Hematopoietic multipotent progenitor cell treated with erythropoietin and hydrocortisone succinate and interleukin-3 and kit ligand, for 4 days (in vitro differentiated cells): ENCODE measurements at places on chromosomes 12 and 14.
A peak's percentile ranks its signal among the peaks of the same experiment; 100 is the strongest.

- no peak for DNase-seq
Observed at GRCh38 chr14:100328495-100329163, 5.5 kb downstream of the SLC25A47 start.

DNA sequence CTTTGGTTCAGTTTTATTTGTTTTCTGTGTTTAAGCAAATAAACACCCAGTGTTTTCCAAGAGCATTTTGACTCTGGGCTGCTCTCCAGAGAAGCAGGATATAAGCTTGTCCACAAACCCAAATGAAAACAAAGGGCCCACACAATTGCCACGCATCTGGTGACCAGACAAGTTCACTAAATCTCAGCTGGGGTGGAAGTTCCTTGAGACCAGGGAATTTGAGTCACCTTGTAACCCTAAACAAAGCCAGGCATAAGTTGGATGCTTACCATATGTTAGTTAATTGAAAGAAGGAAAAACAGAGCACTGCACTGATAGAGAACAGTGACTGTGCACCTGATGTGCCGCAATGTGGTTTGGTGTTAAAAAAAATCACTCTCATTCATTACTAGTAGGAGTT is 1.6 kb upstream of the TXNRD1 start:
- DNase-seq = no peak

DNA sequence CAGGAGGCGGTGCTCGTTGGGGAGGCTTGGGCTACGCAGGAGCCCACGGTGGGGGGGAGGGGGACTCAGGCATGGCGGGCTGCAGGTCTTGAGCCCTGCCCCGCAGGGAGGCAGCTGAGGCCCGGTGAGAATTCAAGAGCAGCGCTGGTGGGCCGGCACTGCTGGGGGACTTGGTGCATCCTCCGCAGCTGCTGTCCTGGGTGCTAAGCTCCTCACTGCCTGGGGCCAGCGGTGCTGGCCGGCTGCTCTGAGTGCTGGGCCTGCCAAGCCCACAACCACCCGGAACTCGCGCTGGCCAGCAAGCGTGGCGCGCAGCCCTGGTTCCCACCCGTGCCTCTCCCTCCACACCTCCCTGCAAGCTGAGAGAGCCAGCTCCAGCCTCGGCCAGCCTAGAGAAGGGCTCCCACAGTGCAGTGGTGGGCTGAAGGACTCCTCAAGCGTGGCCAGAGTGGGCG is 3.2 kb downstream of the METTL25 start:
- DNase-seq = no peak

GRCh38 chr12:132462788-132463187 is 27.2 kb upstream of the FBRSL1 start:
- DNase-seq = no peak

GRCh38 chr12:132429602-132429945 is 60.4 kb upstream of the FBRSL1 start:
- peak; percentile 41 for DNase-seq

DNA sequence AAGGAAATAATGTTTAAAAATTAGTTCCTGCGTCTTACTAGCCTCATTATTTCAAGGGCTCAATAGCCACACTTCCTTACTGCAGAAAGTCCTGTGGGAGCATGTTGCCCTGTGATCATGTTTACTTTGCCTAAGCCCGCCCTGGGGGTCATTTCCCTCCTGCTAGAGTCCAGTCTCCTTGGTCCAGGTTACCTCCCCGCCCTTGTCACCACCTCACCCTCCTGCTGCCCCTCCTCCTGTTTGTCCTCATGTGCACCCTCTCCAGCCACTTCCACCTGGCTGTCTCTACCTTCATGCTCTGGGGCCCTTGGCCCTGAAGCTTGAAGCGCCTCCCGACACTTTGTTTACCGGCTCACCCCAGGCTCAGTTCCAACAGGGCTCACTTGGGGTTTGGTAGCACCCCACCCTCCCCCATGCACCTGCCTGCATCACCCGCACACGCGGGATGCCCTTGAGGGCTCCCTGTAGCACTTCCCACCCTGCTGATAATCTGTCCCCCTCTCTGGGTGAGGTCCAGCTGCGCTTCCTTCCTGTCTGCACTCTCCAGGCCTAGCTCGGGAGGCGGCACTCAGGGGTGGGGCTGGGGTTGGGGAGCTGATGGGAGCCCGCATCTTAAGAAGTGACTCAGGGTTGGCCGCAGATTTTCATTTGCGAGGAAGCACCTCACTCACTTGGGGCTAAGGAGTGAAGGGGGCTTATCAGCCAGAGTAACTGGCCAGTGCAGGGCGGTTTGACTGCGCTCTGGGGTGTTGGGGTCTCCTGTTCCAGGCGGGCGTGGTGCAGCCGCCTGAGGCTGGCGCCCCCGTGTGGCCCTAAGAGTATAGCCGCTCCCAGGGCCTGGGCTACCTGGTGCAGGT is 40.1 kb downstream of the SMIM41 start:
- peak; percentile 66 for DNase-seq

GRCh38 chr12:49208676-49209075 is 19.8 kb upstream of the TUBA1A start:
- no peak for DNase-seq

DNA sequence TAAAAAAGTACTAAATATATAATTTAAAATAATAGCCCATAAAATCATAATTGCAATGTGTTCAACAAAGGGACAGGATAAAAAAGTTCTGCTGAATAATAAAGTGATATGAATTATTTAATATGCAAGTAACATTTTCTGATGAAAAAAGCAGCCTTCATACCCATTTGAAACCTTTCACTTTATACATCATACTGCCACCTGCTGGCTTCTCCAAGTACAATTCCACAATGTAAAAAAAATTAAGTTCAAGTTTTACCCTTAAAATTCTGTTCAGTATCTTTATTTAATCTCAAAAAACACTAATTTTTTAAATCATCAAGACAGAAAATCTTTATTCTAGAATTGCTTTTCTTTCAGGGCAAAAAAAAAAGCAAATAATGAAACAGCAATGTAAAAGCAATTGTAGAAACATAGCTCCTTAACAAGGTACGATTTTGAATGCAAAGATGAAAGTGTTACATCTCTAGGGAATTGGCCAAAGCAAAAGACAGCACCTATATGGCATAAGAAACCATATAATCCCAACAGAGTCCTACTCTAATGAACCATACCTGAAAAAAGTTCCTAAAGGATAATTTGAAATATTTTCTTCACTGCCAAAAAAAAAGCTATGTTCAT is 15.0 kb downstream of the MDM1 start:
- DNase-seq = peak; percentile 86

- DNase-seq = no peak
Observed at GRCh38 chr12:94679554-94680195, 29.3 kb upstream of the TMCC3 start.

- peak; percentile 13 for DNase-seq
Observed at GRCh38 chr12:91948504-91948903, 197.1 kb downstream of the BTG1 start.

DNA sequence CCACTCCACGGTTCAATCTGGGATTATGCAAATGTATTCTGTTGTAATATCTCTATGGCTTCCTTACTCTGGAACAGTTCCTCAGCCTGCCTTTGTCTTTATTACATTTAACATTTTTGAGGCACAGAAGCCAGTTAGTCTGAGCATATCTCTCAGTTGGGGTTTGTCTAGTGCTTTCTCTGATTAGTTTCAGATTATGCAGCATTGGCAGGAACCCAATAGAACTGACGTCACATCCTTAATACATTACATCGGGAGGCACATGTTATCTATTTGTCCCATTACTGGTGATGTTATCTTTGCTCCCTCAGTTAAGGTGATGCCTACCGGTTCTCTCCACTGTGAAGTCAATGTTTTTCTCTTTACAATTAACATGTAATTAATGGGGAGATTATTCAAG is 62.4 kb downstream of the PPM1A start:
- peak; percentile 88 for DNase-seq

- no peak for DNase-seq
Observed at GRCh38 chr14:68349900-68350629, 442.8 kb downstream of the ZFP36L1 start.

DNA sequence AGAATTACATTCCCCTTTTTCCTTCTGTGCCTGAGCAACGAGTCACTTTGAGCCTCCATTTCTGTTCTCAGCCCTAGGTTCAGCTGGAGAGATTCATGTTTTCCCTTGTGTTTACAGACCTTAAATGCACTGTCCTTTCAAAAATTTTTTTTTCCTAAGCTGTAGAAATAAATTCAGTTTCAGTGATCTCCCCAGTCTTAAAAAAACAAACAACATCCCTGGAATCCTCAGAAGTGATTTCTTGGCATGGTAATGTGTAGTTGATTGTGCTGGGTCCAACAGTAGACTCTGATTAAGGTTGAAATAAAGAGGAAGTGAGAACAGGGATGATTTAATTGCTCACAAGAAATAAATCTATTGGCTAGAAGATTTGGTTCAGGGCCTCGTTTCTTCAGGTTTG is 89.3 kb downstream of the NTN4 start:
- no peak for DNase-seq

GRCh38 chr14:35366521-35366976 is 38.0 kb downstream of the NFKBIA start:
- DNase-seq = no peak

DNA sequence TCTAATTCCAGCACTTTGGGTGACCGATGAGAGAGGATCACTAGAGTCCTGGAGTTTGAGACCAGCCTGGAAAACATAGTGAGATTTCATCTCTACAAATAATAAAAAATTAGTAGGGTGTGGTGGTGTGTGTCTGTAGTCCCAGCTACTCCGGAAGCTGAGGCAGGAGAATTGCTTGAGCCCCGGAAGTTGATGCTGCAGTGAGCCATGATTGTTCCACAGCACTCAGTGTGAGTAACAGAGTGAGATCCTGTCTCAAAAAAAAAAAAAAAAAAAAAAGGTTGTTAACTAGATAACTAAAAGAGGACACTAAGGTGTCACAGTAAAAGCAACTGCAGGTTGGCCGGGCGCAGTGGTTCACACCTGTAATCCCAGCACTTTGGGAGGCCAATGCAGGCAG is 121.3 kb upstream of the MAX start:
- no peak for DNase-seq

GRCh38 chr12:59088673-59089072 is 168.4 kb upstream of the LRIG3 start:
- DNase-seq = no peak

DNA sequence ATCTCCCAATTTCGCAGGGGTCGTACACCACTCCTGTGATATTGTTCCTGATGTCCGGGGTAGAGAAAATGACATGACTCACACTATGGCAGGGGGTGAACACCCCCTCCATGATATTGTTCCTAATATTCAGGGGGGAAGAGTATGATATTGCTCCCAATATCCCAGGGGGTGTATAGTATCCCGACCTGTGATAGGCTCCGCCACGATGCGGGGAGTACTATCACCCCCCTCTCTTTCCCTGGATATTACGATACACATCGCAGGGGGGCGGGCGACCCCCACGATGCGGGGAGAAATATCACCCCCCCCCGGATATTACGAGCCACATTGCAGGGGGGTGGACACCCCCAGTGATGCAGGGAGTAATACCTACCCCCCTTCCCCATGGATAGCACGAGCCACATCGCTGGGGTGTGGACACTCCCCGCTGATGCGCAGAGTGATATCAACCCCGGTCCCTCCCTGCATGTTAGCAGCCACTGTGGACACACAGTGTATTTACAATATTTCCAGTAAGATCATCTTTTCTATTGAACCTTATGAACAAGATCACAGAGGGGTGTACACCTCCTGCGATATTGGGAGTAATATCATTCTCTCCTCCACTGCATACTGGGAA is 17.7 kb downstream of the SMIM41 start:
- peak; percentile 11 for DNase-seq

DNA sequence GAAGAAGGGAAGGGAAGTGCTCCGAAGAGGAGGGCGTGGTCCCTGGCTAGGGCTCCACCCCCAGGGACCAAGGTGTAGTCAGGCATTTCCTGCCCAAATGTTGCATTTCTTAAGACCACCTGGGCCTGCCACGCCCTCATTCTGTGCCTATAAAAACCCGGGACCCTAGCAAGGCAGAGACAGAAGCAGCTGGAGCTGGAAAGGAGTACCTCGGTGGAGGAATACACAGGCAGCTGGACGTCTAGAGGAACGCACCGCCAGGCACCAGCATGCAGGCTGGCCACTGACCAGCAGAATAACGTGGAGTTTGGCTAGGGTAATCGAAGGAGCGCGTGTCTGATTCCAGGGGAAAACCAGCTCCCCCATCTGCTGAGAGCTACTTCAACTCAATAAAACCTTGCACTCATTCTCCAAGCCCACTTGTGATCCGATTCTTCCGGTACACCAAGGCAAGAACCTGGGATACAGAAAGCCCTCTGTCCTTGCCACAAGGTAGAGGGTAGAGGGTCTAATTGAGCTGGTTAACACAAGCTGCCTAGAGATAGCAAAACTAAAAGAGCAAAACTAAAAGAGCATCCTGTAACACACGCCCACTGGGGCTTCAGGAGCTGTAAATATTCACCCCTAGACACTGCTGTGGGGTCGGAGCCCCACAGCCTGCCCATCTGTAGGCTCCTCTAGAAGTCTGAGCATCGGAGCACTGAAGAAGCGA is 21.0 kb downstream of the CFL2 start:
- DNase-seq = peak; percentile 50

DNA sequence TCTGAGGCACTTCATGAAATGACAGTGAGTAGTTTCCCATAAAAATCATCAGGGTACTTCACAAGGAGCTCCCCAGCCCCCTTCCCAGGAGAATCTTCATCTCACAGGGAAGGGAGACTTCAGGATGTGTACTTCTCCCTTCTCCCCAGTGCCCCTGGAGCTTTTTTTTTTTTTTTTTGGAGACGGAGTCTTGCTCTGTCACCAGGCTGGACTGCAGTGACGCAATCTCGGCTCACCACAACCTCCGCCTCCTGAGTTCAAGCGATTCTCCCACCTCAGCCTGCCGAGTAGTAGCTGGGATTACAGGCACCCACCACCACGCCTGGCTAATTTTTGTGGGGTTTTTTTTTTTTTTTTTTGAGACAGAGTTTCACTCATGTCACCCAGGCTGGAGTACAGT is 10.4 kb downstream of the ITPK1 start:
- DNase-seq = peak; percentile 70

- DNase-seq = no peak
Observed at GRCh38 chr14:57136669-57137328, 131.9 kb downstream of the EXOC5 start.

DNA sequence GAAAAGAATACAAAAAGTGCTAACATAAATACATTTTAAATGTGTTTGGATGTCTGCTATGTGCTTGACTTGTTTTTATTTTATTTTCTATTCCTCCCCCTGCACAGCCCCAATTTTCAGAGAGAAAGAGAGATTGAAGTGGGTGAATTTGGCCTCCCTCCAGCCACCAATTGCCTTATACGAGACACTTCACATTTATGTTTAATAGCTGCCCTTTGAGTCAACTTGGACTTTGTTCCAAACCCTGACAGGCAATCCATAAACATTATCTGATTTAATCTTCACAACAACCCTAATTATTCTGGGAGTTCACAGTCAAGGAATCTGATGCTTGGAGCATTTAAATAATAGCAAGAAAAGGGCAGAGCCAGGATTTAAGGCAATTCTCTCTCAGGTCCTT is 161.7 kb downstream of the SLC15A4 start:
- no peak for DNase-seq

- DNase-seq = peak; percentile 32
Observed at GRCh38 chr12:64459394-64459891, 7.5 kb downstream of the TBK1 start.

DNA sequence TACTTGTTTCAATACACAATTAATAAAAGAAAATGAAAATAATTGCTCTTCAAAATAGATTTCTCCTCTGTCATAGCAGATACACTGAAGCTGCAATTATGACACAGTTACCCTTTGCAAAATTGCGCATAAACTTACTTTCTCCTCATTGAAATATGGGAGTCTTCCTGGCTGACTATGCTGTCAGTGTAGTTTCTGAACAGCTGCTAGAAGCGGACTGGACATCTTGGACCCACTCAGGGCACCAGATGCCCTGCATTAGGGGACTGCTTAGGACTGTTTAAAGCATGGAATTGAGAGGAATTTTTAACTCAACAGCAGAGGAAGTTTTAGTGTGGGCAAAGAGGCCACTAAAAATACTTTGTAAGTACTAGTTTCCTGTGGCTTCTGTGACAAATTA is 454.9 kb downstream of the ATP23 start:
- no peak for DNase-seq
